ENCODE measurements at places on chromosomes 4 and X.

GRCh38 chr4:73446336-73446938, 10.4 kb downstream of the AFP start:
- no peak for DNase-seq

- DNase-seq: no peak
These were observed 71.0 kb downstream of the COQ2 start for GRCh38 chr4:83213640-83214039.

DNA sequence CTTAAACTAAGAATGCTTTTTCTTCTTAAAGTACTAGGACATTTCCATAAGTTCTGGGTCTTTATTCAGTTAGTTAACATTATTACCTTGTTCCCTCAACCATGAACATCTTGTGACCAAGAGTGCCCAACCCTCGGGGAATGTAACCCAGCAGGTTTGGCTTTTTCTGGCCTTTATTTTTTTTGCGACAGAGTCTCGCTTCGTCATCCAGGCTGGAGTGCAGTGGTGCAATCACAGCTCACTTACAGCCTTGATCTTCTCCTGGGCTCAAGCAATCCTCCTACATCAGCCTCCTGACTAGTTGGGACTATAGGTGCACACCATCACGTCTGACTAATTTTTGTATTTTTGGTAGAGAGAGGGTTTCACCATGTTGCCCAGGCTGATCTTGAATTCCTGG, 65.1 kb downstream of the USP11 start:
- no peak for DNase-seq

- DNase-seq: no peak
These were observed 36.5 kb downstream of the TXLNG start for GRCh38 chrX:16822723-16823122.

DNA sequence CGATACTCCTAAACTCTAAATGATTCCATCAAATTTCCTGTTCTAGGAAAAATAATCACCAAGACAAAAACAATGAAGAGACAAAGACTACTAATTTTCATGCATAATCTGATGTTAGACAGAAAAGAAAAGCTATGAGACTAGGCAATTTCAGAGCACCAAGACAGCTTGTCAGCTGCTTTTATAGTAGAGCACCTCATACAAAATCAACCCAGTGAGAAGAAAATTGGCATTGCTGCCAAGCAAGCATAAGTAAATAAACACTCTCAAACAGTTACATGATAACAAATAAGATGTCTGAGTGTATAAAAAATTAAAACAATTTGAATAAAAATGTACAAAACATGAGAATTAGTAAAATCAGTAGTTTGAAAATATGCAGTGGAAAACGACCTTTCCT, 1544.6 kb downstream of the C4orf33 start:
- no peak for DNase-seq

GRCh38 chr4:98672583-98673287, 14.3 kb upstream of the TSPAN5 start:
- no peak for DNase-seq

DNA sequence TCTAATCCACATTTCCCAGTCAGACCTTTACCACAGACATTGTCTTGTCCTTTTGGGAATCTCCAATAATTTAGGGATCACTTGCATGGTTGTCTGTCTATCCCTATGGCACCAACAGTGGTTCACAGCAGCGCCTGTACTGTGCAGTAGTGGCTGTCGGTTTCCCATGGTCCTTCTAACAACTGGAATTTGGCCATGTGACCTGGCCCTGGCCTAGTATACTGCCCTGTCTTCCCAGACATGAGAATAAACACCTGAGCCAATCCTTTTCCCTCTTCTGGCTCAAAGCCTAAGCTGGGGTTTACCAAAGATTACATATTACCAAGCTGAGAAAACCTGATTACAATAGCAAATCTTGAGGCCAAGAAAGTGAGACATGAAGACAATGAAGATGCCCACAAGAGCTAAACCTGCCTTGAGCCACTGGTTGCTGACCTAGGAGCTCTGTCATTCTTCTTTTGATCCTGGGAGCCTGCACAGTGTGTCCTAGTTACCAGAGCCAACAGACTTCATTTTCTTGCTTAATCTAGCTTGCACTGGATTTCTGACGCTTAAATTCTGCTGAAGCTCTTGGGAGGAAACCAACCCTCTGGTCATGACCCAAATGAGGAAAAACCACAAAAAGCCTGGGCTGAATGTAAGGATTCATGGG, 92.1 kb downstream of the SCD5 start:
- DNase-seq: no peak

- no peak for DNase-seq
These were observed 1.8 kb downstream of the MAOB start for GRCh38 chrX:43880425-43880824.

DNA sequence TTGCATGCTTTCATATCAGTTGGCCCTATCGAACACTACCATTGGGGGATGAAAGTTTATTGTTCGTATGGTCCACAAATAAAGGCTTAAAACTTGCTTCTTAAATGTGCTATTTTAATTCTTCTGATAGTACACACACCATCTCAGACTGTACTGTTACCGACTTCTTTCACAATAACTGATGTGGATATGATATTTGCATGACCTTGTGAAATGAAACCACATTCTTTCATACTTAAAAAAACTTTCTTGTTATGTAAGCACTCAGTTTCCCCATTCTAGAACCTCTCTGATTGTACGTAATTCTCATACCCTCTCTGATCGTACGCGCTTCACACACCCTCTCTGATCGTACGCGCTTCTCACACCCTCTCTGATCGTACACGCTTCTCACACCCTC, 12.0 kb upstream of the WDR19 start:
- no peak for DNase-seq

- DNase-seq: peak; percentile 41
These were observed 3.5 kb downstream of the AP1AR start for GRCh38 chr4:112234952-112235609.

GRCh38 chr4:2947926-2948325, 15.3 kb downstream of the NOP14 start:
- DNase-seq: no peak

DNA sequence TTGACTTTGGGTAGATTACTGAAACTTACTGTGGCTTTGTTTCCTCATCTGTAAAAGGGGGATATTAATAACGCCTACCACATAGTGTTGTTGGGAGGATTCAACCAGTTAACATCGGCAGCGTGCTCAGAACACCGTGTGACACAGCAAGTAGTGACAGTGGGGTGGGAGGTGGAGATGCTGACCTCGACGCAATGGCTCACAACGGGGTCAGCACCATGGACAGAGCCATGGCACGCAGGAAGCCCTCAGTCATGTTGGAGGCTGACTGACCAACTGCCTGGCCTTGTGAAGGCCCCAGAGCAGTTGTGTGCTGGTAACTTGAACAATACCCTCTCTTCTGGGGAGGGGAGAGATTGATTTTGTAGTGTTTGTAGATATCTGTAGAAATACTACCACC, 93.2 kb downstream of the WFS1 start:
- no peak for DNase-seq

- DNase-seq: no peak
These were observed 147.1 kb downstream of the NAA11 start for GRCh38 chr4:79178760-79179159.

GRCh38 chr4:134200811-134201215, 776 bp downstream of the PABPC4L start:
- no peak for DNase-seq

DNA sequence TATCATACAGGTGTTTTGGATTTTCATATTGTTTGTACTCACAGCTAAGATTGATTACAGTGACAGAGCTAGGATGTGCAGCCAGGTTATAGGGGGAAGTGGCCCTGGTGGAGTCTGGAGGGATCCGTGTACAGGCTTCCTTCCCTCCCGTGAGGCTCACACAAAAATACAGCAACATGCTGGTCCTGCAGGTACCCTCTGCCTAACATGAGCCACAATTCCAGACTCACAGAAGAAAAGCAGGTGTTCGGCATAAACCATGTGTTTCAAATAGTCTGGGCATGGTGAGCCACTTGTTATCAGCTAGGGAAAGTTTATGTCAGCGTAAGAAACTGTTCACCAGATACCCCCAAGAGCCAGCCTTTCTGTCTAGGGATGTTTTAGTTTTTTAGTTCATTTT, 82.9 kb downstream of the HTT start:
- DNase-seq: no peak

- no peak for DNase-seq
These were observed 2.5 kb downstream of the BEX1 start for GRCh38 chrX:103061486-103061885.
